Ureter (tissue), 1 donor: ENCODE measurements at places on chromosomes 4 and X. TPM values are rescaled to one million over a fixed set of nuclear protein-coding genes. Genes with fewer than 3 reads are reported as not detected.

The AMOT gene
- total RNA-seq = 27.5 TPM

- DNase-seq = no peak
These were observed 77.5 kb downstream of the HHIP start for GRCh38 chr4:144723471-144723870.

- no peak for DNase-seq
These were observed 26.3 kb upstream of the ADH1C start for GRCh38 chr4:99378876-99379275.

DNA sequence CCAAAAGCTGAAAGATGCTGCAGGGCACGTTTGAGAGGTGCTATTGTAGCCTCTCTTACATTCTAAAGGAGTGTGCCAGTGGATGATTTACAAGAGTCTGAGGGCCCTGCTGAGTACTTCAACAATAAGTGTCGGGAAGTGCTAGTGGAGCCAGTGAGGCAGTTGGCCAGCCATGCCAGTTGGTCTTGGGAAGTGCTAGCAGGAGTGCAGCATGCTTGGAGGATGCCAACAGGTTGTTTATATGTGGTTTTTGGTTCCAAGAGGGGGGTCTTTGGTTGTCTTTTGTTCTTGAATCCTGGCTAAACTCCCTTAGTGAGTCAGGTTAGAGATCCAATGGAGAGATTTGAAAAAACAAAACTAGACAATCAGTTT lies 335.3 kb downstream of the PABPC4L start:
- no peak for DNase-seq
